ENCODE measurements at places on chromosomes 4 and X. TPM values are rescaled to one million over a fixed set of nuclear protein-coding genes. Genes with fewer than 3 reads are reported as not detected.

Gene TCEAL6
- total RNA-seq = not detected

DNA sequence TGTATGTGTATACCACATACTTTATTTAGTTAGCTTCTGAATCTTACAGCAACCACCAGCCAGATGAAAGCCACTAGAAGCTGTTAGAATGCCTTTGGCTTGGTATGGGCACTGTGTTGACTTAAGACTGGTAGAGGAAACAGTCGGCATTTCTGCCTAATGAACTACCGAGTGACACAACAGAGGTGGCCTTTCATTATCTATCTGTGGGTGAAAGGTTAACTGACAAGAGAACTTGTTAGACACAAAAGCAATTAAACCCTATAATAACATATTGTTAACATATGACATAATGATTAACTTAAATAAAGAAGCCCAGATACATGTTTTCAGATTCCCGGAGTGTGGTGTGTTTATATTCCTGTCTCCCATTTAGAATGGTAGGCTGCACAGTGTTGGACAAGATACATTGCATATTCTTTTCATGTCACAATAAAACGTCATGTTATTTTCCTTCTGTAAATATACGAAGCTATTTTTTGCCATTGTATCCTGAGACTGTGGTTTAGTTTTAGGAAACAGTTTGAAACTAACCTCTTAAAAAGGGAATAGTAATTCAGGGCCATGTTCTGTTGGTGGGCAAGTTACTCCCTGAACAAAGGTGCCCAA is 181.5 kb downstream of the SLIT2 start:
- no peak for DNase-seq

- no peak for DNase-seq
Measured at GRCh38 chr4:174926958-174927357, 8.8 kb downstream of the ADAM29 start.

DNA sequence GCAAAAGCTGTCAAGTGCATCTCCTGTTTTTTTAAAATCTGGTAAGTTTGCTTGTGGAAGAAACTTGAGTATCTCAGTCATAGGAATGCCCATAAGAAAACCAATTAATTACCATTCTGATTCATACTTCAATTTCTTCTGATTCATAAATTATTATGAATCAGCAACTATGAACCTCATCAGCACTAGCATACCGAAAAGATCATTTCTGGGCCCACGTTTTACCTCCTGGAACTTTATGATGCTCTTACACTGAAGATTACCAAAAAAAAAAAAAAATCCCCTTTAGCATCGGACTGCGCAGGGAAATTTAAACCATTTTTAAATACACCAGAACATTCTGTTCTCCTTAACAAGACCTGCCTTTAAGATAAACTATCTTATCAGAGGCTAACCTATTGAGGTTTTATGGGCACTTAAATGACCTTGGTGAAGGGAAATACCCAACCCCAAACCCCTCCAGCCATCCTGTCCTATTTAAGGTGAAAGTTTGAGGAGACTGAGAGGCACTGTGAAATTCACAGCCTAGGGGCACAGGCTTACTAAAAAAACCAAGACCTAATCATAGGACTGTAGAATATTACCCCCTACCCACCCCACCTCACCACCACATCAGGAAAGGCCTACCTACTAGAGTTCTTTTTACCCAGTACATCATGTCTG is 38.2 kb upstream of the ABCG2 start:
- DNase-seq = no peak

GRCh38 chr4:127632420-127633403 is at the start of gene INTU:
Gene INTU, plus strand, starts transcription at chr4:127632957. Its CDS starts 78 bp downstream, at chr4:127633035.
- peak; percentile 98 for DNase-seq

- peak; percentile 80 for DNase-seq
Measured at GRCh38 chr4:100317032-100317864, 127.0 kb upstream of the DDIT4L start.

Gene KCTD8
- 0.41 TPM for total RNA-seq

DNA sequence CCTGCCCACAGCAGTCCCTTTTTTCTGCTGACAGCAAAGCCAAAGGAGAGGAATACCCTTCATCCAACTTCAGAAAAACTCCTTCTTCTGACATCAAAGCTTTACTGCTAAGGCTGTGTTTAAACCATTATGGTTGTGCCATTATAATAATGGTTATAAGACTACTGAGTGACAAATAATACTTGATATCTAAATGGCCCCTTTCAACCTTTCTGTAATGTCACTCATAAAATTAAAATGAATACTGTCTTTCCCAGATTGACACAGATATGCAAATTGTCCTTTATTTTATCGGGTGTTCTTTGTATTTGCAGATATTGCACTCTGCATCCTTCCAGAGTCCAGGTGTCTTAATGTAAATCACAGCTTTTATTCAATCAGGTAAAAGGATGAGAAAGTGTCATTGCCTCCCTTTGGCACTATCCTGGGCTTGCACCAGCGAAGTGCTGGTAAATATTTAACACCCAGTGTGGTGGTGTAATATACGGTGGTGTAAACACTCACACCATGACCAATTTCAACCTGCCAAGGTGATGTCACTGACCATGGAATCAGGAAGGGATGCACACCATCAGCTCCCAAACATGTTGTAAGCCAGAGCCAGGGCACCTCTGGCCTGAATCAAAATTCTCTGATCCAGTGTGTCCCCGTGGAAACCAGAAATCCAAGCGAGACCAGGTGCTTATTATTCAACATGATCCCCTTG is 139.4 kb upstream of the TENM3 start:
- DNase-seq = no peak

Gene DCHS2
- total RNA-seq = 13.6 TPM

Gene BDH2
- total RNA-seq = 46.7 TPM

- no peak for DNase-seq
Measured at GRCh38 chr4:19494961-19495360, 756.7 kb upstream of the SLIT2 start.

DNA sequence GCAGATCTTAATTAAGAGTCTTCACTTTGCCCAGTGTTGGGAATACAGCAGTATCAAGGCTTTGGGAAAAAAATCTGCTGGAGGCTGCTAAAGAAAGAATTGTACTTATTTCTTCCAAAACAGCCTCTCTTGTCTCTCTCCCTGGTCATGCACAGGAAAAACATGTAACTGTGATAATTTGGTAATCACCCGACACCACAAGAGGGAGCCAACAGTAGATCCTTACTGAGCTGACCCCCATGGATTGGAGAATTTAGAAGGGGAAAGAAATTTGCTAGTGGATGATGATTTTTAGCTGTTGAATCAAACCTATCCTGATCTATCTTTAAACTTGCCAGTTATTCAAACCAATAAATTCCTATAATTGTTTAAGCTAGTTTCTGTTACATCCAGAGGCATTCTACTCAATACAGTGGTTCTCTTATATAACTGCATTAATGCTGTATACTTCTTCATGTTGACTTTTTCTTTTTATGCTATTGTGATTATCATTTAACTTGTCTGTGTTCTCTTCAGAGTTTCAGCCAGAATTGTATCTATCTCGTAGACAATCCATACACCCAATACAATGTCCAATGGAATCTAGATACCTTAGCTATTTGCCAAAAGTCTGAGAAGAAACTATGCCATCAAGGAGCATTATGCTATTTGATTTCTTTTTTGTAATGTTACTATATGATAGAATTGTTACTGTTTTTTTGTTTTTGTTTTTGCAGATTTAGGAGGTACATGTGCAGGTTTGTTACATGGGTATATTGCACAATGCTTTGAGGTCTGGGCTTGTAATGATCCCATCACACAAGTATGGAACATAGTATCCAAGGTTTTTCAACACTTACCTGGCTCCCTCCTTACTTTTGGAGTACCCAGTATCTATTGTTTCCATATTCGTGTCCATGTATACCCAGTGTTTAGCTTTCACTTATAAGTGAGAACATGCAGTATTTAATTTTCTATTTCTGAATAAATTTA is 31.3 kb upstream of the ARHGEF38 start:
- peak; percentile 65 for DNase-seq

DNA sequence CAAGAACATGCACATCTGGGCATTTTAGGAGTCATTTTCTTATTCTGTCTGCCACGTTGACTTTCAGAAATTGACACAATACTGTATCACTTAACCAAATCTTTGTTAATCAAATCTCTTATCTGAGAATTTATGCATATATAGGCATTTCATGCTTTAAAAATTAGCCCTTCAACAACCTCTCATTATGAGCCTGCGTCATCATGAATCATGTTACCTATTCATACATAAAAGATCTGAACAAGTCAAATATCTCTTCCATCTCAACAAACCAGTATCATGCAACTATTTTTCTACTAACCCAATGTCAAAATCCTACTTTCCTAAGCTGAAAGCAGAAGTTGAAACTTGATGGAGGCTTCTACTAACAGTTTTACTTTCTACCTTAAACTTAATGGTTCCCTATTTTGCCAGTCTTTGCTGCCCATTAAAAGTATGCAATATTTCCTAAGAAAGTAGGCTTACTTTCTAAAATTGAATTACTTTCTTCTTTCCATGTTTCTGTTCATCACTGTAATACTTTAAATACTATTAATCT is 1.8 kb downstream of the ADAM29 start:
- DNase-seq = no peak

Gene ZDHHC9
- 15.0 TPM for total RNA-seq

GRCh38 chr4:157221895-157222770 is 1.6 kb downstream of the GRIA2 start:
- DNase-seq = peak; percentile 26

Gene FHL1
- 2,906 TPM for total RNA-seq

Gene APLN
- total RNA-seq = 6.9 TPM

Gene TRPC3
- 0.82 TPM for total RNA-seq

DNA sequence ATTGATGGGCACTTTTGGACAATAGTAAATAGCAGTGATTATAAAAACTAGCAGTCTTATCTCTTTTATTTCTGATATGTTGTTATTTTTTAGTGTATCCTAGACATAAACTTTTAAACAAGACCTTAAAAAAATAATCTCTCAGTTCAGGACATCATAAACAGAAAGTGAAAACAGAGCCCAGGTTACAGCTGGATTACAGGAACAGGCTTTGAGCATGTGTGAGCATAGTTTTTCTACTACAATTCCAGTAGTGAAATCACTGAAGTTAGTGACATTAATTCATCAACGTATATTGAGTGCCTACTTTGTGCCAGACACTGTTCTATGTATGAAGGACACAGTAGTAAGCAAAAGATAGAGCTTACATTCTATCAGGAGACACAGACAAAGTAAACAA is 16.9 kb downstream of the TRIM75 start:
- no peak for DNase-seq

Gene HAND2
- 13.2 TPM for total RNA-seq

DNA sequence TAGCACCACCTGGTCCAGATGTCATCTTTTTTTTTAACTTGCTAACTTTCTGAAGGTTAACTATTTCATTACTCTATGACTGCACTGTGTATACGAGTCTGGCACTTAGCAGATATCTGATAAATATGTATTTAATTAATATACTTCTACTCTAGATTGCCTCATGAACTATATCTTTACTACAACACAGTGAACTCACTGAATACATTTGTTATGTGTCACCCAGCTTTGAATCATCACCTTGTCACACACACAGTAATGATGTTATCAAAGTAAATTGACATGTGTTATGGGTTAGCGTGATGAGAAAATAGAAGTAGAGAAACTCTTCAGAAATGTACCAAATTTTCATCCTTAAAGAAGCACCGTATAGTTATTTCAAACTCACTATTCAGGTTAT is 419.3 kb upstream of the ADGRL3 start:
- DNase-seq = no peak

Gene LIMCH1
- 177 TPM for total RNA-seq

Gene NAP1L5
- 8.6 TPM for total RNA-seq

Gene F8
- total RNA-seq = 7.3 TPM

Gene PRDM5
- 36.4 TPM for total RNA-seq

Gene NWD2
- 0.41 TPM for total RNA-seq

DNA sequence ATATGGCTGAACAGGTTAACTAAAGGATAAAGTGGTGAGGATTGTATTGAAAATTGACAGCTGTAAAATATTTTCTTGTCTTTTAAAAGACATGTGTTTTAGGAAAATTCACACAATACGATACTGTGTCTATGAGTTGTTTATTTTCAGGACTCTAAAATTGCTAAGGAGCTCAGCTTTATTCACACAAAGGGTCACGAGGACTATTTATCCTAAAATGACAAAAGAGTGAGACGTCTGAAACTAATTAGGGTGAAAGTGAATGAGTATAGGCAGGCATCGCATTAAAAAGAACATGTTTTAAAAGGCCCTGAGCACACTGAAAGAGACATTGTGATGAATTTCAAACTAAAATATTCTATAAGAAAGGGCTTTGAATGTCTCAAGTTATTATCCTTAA is 304.7 kb downstream of the SH2D1A start:
- no peak for DNase-seq
